ENCODE measurements at places on chromosomes 1 and 21.

- no peak for DNase-seq
Observed at GRCh38 chr1:7298145-7298544, 473.0 kb upstream of the VAMP3 start.

- DNase-seq, result no peak
Observed at GRCh38 chr1:85245891-85246290, 13.6 kb downstream of the C1orf52 start.

- no peak for DNase-seq
Observed at GRCh38 chr1:86957221-86957620, 42.8 kb downstream of the HS2ST1 start.

DNA sequence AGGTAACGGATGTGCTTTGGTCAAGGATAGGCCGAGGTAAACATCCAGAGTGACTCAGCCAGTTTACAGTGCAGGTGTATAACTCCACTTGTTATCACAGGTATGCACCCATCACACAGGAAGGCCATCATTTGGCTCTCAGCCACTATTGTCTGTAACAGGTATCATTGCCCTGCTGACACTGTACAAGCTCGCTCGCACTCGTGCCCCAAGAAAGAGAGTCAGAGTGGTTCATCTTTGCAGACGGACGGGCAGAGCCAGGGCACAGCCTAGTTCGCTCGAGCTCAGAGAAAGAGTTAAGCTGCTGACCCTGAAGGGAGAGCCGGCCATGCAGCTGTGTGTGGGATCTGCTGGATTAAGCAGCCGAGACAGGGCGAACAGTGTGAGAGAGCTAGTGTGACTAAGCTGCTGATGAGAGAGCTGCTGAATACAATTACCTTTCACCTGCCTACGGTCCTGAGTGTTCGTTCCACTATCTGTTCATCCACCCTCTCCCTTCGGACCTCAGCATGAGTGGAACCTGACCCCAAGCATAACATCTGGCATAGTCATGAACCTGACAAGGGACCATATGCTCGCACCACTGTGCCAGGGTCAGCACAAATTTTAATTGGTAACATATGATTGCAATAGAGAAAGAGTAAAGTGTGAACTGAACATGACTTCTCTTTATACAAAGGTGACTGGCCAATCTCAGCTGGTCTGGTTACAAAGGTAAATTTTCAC lies 27.0 kb upstream of the LYPD8 start:
- DNase-seq, result peak; percentile 23

DNA sequence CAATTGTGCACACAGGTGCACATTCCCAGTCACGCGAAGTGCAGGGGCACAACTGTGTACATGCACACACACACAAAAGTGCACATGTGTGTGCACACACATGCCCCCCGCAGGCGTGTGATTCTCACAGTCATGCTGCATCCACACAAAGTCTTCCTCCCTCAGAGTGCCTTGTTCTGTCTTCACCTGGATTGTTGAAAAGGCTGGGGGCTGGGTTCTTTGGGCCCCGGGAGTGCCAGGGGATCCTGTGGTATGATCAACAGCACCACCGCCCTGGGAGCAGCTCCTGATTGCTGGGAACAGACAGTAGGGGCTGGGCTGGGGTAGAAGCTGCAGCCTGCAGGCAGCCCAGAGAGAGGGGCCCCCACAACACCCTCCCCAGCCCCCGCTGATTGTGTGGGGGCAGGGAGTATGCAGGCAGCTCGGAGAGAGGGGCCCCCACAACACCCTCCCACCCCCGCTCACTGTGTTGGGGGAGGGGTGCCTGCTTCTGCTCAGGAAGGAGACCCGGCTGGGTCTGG lies 3.4 kb downstream of the COL18A1 start:
- DNase-seq, result no peak

- DNase-seq, result no peak
Observed at GRCh38 chr21:44739316-44739715, 27.9 kb upstream of the TSPEAR start.

- DNase-seq, result no peak
Observed at GRCh38 chr1:97506368-97506767, 414.5 kb downstream of the DPYD start.

DNA sequence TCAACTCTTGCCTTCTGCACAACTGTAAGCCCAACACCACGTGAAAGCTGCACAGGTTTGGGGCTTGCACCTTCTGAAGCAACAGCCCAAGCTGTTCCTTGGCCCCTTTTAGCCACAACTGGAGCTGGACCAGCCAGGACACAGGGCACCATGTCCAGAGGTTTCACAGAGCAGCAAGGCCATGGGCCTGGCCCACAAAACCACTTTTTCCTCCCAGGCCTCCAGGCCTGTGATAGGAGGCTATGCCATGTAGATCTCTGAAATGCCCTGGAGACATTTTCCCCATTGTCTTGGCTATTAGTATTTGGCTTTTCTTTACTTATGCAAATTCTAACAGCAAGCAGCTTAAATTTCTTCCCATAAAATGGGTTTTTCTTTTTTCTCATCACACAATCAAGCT lies 126.1 kb downstream of the SLC44A5 start:
- DNase-seq, result no peak

DNA sequence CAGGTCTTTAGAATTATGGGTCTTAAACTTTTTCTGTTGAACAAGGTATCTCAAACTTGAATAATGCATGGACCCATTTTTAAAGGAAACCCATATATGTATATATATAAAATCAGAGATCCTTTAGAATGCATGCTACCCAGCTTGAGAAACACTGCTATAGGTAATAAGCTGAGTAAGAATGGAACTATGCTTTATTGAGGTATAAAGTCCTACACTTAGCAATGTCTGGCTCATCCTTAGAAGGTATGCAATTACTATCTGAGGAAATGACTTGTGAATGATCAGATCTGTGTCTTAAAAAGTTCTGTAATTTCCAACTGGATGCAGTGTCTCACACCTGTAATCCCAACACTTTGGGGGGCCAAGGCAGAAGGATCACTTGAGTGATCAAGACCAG lies 11.2 kb downstream of the TRAF3IP3 start:
- DNase-seq, result no peak

- peak; percentile 59 for DNase-seq
Observed at GRCh38 chr1:62318756-62319544, at the start of gene KANK4. KANK4 (minus strand) TSS chr1:62319434; CDS start chr1:62281564, 37,870 bp downstream.

DNA sequence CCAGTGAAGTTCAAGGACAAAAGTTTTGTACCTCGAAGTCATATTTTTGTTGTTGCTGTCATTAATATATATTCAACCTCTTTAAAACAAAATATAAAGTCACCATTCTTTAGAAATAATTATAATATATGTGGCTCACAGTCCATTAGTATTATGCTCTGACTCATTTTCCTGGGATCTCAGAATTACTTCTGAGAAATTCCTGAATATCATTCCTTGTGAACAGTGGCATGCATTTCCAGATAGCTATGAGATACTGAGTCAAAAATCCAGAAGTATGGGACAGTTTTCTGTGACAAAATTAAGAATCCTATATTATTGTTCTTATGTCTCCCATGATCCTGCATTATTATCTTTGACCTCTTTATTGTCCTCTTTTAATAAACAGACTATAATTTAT lies 13.8 kb upstream of the RGS21 start:
- DNase-seq, result no peak

GRCh38 chr1:203796236-203796605 lies 798 bp downstream of the ZBED6 start:
- DNase-seq, result peak; percentile 46

GRCh38 chr21:14889080-14889810 lies 175.6 kb downstream of the NRIP1 start:
- DNase-seq, result no peak

DNA sequence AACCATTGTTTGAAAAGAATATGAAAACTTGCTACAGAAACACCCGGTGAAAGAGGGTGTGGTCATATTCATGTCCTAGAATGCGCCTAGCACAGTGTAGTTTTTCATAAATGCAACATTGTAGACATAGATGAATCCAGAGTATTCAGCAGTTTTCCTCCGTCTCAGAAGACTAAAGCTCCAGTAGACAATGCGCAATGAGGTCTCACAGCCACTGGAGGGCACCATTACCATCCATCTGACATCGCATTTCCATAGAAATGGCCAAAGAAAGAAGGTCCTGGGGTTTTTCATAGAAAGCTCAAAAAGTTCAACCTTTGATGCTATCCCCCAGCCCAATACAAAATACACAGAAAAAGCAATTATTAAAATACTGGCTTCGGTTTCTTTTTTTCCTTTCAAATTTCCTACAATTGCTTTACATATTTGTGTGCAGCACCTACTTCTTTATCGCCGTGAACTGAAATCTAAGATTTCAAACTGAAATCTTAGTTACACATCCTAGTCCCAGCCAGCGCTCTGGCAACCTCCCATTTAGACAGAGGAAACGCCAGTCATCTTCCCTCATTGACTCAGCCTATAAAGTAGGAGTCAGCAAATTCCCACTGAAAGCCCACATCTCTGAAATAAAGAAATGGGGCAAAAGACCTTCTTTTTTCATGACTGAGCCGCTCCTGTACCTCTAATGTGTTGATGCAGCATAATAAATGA lies 3.9 kb upstream of the CD58 start:
- DNase-seq, result peak; percentile 41

DNA sequence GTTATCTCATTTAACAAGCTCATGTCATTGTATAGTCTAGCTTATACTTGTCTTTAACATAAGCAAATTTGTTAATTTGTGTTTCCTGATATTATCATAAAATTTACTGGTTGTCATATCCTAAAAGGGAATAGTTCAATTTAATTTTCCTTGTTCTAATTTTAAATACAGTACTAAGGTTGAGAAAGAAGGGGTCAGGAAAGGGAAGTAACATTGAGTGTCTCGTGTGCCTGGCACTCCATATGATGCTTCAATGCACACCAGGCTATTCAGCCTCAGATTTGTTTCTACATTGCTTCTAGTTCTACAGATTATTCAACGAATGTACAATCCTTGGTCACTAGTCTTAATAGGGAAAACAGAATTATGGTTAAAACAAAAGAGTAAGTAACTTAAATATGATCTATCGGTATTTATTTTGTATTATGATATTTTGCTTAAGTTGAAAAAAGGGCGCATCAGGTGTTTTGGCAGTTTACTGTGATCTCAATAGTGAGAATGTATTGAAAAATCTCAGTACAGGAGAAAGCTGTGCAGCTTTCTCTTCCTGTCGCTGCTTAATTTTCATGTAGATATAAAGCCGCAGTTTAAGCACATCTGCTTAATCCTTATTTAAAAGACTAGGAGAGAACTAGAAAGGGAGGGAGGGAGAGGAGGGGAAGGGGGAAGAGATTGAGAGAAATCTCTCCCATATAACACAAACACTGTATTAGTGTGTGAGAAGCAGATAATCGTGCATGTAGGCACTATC lies 13.0 kb downstream of the PTPRC start:
- no peak for DNase-seq

DNA sequence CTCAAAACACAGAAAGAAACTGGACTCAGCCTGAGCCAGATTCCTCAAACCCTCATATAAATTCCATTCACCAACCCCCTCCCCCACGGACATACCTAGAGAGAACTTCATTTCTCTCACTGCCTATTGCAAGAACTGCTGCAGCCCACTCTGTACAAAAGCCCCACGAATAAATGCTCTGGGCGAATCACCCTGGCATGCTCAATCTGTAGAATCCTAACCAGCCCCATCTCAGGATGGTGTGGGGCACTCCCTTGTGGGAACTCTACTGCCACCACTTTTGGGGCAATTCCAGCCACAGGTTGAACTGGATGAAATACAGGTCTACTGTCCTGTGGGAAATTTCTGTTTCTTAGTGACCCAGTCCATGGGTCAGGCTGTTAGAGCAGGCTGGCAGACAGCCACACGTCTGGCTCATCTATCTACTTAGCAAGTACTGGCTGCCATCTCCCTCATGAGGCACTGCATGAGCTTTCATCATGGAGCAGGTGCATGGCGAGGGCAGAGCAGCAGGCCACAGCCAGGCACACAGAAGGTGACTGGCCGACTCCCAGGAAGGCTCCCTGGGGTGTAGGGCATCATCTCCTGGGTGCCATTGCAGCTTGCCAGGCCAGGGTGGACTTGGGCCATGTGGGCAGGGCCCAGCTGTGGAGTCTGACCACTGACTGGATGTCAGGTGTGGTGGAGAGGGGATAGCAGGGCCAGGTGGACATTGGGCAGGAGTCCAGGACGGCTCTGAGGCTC lies 1.6 kb upstream of the C1orf35 start:
- no peak for DNase-seq

- no peak for DNase-seq
Observed at GRCh38 chr21:37043818-37044217, 29.1 kb downstream of the PIGP start.

DNA sequence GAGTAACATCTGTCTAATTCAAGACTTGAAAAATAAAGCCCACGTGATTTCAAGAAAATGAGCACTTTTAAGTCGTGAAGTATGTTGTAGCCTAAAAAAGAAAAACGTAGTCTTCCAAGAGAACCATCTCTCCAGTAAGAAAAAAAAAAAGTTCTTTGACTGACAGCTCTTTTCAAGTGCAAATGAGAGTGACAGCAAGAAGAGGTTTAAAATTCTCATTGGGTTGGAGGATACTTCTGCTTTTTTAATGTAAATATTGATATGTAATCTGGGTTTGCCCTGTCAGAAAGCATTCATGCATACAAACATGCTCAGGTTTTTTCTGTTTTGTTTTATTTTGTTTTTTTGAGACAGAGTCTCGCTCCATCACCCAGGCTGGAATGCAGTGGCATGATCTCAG lies 32.3 kb upstream of the PRDM2 start:
- no peak for DNase-seq

GRCh38 chr1:110188035-110188618 lies 22.0 kb upstream of the KCNC4 start:
- no peak for DNase-seq

GRCh38 chr1:51945591-51945990 lies 44.9 kb downstream of the RAB3B start:
- DNase-seq, result no peak

GRCh38 chr1:41925712-41926111 lies 7.0 kb upstream of the HIVEP3 start:
- DNase-seq, result no peak

GRCh38 chr1:212124690-212125582 lies 89.4 kb downstream of the DTL start:
- DNase-seq, result no peak

- no peak for DNase-seq
Observed at GRCh38 chr1:50702395-50702794, 257.7 kb downstream of the FAF1 start.

DNA sequence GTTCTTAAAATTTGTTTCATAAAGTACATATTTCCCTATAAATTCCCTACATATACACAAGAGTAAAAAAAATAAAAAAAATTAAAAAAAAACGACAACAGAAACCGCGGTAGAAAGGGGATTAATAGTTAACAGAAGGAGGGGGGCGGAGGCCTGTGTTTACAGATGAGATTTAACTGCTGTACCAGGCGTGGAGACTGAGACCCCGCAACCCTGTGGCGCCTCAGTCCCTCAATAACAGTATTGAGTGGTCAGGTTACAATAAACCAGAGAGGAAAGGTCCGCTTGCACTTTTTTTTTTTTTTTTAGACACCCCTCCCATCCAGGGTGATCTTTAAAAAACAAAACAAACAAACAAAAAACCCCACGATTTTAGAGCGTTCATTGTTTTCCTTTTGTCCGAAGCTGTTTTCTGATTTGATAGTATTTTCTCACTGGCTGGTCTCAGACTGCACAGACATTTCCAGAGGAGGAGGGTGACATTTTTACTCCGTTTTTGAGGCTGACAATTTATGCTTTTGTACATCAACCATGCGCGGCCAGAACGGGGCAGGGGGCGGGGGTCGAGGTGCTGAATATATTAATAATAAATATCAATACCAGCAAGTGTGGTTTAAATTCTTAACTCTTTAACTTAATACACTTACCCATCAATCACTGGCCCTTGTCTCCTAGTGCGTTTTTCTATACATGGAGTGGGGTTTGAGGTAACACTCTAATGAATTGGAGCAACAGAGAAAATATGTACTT lies 1223.9 kb downstream of the BRINP3 start:
- DNase-seq, result no peak
